Cerebellar cortex (tissue), 1 donor: ENCODE measurements at places on chromosomes 6 and 20.

DNA sequence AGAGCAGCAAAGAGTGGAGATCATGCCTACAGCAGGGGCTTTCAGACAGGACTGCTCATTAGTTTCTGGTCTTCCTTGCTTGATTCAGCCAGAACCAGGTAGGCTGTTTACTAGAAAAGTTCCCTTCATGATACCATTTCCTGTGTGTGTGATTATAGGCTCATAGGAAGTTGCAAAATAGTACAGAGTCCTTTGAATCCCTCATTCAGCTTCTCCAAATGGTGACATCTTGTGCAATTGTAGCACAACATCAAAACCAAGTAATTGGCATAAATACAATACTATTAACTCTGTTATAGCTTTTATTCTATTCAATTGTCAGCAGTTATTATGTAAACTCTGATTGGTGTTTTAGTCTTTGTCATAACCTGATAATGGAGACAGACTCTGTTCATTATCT, 347.3 kb upstream of the CDH4 start:
- no peak for DNase-seq

DNA sequence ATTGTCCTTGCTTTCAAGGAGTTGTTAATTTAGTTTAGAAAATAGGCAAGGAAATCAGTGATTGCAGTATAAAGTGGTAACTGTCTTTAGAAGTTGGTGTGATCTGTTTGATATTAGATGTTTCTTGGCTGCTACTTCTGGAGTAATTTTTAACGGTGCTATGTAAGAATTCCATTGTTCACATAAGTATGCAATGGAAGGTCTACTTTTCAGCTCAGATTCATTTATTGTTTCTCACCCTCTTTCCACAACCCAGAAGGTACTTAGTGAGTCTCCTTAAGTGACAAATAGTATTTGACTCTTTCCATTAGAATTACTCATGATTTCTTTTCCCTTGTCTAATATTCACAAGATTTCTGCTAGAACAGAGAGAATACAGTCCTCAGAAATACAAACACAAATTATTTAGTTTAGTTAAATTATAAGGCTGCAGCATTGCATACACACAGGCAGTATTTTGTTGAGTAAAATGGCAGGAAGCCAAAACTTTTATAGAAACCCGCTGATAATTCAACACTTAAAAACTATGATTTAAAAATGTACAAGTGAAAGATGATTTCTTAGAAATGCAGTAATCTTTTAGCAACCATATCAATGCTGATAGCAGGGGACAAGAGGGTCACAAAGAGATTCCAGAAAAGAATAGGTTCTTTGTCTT, 554.3 kb downstream of the CD109 start:
- no peak for DNase-seq

DNA sequence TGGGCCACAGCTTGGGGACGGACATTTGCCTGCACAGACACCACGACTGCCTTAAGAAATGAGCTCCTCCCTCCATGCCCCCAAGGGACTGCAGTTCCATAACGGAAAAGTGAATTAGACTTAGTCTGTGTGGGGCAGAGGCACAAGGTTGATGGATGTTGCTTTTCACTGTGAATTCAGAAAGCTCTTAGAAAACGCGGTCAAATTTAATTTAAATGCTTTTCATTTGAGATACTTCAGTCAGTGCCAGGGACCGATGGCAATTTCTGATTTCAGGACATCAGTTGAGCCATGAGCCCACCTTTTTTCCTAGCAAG, 356.4 kb downstream of the KIF16B start:
- no peak for DNase-seq

DNA sequence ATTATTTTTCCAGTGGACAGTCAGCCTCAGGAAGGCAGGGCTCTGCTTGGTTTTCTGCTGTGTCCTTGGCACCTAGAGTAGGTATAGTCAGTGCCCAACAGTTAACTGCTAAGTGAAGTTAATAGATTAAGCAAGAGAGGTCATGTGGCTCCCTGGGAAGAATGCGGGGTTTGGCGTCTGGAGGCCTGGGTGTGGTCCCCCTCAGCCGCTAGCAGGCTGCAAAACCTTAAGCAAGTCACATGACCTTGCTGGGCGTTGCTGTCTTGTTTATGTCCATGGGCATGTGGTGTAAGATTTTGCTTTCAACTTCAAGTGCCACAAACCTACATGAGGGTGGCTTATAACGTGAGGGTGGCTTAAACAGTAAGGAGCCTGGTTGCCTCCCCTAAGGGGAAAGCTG, 75.5 kb upstream of the SCP2D1 start:
- DNase-seq: no peak

DNA sequence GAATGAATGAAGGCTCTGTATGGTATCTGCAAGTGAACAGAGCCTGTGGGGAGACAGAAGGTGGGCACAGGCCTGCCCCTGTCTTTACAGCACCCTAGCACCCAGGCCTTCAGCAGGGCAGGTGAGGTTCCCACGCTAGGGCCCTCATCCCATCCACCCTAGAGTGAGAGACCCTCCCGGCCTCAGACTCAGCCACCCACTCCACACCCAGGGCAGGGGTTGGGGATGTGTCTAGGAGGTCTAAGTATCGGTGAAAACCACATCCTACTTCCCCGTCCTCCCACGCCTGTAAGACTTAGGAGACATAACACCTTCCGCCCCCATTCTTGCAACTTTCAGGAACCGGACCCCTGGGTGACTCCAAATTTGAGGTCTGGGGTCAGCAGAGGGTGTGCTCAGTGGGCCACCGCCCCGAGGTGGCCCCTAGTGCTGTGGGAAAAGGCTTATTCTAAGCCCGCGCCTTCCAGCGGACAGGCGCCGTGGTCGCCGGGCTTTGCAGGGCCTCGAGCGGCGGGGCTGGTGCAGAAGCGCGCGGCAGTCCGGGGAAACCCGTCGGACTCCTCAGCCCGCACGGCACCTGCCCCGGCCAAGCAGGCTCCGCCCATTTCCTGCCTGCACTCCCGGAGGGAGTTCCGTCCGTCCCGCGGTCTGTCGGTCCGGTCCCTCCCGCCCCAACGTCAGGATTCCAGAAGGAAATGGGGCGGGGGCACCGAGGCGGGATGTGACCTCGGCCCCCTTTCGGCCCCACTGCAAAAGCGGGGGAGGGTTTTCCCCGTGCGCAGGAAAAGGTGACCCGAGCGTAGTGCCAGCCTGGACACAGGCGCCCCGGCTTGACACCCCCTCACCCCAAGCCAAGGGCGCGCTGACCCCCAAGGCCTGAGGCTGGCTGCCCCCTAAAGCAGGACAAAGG, 868 bp downstream of the SAMD10 start:
- no peak for DNase-seq
